Stimulated activated CD8-positive, alpha-beta memory T cell treated with anti-CD3 and anti-CD28 coated beads, Interleukin-4, amount 100 ng/mL, for 24 hours (primary cell): ENCODE measurements at places on chromosomes 11 and 22.

GRCh38 chr22:46549563-46549840, 12.1 kb upstream of the CELSR1 start:
- no peak for DNase-seq

- DNase-seq: no peak
These were observed 74.3 kb downstream of the DDIAS start for GRCh38 chr11:82975882-82976281.

DNA sequence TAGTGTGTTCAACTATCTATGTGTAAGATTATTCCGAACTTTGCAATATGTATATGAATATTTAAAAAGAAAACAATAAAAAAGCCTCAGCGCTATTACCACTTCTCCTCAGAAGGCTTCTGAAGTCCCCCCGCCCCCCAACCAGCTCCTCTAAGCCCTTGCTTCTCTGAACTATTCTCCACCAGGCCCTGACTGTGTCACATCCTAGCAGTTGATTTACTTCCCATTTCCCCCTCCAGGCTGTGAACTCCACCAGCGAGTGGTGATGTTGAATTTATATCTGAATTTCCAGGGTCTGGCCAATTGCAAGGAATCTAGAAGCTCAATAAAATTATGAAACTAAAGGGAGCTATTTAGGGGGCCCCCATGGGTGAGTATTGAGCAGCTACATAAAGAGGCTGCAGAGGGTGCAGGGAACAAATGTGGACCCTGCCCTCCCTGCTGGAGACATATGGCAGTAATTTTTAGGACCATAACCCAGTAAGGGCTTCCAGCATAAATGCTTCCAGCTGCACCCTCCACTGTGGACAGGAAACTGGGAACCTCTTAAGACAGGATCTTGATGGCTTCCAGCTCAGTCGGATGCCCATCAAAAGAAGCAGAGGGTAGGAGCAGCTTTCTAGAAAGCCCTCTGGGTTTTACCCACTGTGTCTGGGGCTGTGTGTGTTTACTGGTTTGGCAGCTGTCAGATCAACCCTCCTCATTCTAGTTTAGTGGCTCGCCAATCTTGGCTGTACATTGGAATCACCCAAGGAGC, 81.4 kb downstream of the TIMP3 start:
- DNase-seq: no peak

DNA sequence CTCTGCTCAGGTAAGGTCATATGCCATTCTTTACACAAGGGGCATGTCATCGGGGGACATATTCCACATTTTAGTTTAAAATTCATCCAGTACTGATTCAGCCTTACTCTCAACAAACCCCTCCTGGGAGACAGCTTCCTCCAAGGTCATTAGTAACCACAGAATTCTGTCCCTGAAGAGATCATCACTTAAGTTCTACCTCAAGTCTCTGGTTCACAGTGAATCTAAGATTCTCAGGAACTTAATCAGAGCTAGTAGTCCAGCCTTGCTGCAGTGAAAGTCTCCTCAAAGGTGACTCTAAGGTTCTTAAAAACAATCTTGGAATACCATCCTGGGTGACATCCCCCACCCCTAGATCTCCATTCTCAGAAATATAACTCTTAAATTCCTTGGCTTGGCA, 18.9 kb upstream of the GDPD4 start:
- DNase-seq: no peak
